Tibial artery (tissue), 4 donors: ENCODE measurements at places on chromosomes 3 and 15.

DNA sequence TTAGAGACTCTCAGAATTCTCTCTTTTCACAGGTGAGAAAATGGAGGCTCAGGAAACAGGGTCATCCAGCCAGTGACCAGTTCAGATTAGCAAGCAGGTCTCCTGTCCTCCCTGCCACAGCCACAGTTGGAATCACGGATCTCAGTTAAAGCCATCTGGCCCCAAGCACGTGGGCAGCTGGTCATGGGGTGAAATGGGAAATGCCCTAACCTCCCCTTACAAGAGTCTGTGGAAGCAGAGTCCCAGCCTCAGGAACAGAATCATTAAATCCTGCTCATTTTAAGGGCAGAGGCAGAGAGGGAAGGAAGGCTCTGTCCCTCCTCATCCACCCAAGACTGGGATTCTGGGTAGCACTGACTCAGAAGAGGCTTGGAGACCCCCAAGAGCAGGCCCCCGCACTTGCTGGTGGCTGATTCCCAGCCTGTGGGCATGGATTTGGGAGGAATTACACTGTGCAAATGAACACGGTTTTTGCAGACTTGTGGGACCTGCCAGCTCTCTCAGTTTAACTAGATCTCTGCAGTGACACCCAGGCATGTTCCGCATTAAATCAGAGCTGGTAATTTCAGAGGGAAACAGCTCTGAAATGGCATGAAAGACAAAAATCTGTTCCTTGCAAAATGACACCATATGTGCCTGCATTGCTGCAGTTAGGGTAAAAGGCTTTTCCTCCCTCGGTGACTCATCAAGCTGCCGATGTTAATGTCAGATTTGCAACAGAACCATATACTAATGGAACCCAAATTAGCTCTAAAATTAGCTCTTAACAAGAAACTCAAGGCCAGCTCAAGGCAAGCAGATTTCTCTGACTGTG lies 89.0 kb downstream of the BDH1 start:
- no peak for DNase-seq

DNA sequence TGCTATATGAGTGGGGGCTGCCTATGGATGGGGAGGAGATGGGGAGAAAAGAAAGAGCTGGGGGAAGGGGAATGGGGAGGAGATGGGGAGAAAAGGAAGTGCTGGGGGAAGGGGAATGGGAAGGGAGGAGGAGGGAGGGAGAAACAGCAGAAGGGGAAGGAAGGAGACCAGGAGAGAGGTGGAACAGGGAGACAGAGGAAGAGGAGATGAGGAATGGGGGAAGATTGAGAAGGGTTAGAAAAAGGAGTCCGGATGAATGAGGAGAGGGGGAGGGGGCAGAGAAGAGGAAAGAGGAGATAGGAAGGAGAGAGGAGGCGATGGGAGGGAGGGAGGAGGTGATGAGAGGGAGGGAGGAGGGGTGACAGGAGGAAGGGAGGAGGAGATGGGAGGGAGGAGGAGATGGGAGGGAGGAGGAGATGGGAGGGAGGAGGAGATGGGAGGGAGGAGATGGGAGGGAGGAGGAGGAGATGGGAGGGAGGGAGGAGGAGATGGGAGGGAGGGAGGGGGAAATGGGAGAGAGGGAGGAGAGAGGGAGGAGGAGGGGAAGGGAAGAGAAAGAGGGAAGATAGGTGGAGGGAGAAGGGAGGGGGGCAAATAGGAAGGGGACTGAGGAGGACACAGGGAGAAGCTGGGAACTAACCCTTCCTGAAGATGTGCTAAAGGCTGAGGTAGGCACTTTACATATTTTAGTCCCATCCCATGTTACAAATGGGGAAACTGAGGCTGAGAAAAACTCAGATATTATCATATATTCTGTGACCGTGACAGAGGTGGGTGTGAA lies 6.6 kb upstream of the BCL2L10 start:
- no peak for DNase-seq

- no peak for DNase-seq
These were observed 36.2 kb downstream of the MASP1 start for GRCh38 chr3:187255314-187255713.

- DNase-seq: no peak
These were observed 78.9 kb downstream of the PCSK6 start for GRCh38 chr15:101410612-101411011.

DNA sequence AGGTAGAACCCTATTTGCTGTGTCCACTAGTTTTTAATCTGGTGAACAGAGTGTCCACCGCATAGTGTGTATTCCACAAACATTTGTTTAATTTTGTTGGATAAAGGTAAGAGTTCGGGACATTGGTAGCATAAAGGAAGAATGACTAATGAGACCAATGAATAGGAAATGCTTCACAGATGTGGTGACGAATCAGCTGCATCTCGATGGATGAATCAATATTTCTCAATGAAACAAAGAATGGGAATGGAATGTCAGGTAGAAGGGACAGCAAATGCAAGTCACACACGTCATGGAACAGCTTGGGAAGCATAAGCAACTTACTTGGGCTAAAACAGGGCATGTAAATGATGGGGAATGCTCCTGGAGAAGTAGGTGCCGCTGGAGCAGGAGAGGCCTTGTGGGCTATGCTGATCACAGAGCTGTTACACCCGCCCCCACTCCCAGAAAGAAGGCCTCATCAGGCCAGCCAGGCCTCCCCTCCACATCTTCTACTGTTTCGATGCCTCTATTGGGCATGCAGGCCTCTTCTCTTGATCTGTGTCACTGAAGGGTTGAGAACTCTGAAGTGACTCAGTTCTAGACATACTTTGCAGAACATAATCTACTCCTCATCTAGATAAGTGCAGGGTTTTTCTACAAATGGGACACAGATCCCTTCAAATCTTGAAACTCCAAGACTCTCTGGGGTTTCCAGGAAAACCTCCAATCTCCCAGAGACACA lies 120.0 kb upstream of the GADL1 start:
- DNase-seq: no peak

- DNase-seq: no peak
These were observed 6.3 kb downstream of the CCNB2 start for GRCh38 chr15:59111251-59111650.

DNA sequence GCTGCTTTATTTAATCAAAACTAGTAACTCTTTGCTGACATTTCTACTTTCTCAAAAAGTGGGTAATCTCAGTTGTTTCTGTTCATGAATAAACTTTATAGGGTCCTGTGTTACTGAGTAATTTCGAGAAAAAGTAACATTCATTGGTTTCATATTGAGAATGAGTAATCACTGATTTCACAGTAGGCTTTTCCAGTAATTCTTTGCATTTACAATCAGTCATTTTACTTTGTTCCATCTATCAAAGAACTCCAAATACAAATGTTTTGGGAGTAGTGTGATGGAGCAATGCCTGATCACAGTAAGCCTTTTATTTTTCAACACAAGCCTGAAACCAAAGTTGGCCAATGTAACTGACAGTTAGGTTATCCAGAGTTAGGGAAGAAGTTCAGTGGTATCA lies 353.6 kb downstream of the ULK4 start:
- DNase-seq: no peak

DNA sequence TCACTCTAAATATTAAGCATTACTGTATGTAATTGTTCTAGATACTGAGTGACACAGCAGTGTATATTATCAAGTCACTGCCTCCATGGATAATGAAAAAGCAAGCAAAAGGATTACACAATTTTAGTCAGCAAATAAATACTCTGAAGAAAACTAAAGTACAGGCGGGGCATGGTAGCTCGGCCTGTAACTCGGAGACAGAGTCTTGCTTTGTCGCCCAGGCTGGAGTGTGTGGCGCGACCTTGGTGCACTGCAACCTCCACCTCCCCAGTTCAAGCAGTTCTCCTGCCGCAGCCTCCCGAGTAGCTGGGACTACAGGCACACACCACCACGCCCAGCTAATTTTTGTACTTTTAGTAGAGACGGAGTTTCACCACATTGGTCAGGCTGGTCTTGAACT lies 32.7 kb downstream of the RBM6 start:
- DNase-seq: no peak

DNA sequence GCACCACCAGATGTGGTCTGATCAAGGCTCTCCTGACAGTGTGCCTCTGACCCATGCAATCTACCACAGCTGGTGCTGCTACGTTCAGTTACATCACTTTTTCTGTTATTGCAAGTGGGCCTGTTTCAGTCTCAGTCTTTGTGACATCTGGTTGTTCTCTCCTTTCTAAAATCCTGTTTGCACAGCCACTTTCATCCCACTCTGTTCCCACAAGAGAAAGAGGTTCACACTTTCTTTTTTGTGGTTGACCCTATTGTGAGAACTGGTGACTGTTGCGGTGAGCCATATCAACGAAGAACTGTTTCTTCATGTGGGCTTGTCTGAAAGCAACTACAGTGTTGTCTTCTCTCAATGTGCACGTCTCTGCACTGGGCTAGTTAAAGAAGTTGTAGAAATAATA lies 342.8 kb upstream of the ARPP21 start:
- no peak for DNase-seq

DNA sequence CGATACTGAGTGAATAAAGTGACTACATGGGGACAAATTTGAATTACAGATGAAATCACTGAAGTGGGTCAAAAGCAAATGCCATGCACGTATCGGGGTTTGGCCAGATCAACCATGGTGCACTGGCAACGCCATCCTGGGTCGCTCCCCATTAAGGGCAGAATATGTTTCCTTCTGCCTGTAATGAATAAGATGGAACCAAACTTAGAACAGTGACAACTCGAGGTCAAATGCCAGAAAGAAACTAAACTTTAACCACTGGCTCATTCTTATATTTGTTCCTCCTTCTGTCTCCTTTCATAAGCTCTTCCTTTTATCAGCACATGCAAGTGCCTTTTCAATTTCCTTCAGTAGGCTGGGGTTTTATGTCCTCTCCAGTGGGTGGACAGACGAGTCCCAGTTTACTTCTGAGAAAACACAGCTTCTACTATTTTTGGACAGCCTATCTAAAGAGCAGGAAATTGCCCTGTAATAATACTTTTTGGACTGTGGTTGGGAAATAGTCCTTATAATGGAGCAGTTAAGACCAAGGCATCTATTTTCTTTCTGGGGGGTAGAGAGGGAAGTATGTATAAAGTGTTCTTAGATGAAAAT lies 61.4 kb downstream of the WHAMM start:
- no peak for DNase-seq

- DNase-seq: no peak
These were observed at the start of gene CCR9 for GRCh38 chr3:45885979-45886705. Gene CCR9 (plus strand): TSS chr3:45886543. CDS start chr3:45894934, 8,391 bp downstream.

- DNase-seq: no peak
These were observed 60.3 kb downstream of the NOX5 start for GRCh38 chr15:69074843-69075224.

DNA sequence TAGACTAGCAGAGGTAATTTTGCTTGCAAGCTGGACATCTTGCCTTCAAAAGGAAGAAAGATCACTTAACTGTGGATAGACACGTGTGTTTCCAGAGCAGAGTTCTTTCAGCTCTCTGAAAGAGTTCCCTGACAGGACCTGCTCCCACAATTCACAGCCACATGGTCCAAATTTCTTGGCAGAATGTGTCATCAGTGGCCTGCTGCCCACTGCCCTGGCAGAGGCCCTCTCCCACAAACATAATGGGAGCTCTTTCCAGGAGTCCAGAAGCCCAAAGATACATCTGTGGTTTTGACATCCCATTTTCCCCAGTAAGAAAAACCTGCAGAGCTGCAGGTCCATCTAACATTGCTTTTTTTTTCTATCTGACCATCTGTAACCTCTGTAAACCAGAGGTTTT lies 48.3 kb downstream of the SERPINI1 start:
- no peak for DNase-seq

DNA sequence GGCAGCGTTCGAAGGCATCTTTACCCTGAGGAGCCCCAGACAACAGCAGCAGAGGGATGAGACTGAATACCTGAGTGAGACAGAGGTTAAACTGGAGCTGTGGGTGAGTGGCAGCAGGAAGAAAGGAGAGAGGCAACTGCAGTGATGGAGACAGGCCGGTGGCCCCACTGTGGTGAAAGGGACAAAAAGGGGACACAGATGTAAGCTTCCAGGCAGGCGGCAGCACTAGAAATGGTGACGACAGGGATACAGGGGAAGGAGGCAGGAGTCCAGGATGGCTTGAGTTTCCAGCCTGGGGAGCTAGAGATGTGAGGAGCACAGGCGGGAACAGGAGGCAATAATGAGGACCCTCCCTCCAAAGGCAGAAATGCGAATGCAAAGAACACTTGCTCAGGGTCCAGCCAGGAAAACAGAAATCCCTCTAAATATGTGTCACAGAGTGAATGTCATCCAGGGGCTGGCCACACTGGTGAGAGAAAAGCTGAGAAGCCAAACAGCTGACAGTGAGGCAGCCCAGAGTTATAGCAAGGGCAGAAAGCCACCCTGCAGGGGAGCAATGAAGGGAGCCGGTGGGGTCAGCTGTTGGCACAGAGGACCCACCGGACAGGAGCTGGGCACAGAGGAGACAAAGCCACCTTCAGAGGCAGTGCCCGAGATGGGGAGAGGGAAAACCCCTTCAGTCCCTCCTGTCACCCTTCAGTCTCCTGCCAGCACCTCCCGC lies 70.1 kb downstream of the TBC1D2B start:
- DNase-seq: no peak

DNA sequence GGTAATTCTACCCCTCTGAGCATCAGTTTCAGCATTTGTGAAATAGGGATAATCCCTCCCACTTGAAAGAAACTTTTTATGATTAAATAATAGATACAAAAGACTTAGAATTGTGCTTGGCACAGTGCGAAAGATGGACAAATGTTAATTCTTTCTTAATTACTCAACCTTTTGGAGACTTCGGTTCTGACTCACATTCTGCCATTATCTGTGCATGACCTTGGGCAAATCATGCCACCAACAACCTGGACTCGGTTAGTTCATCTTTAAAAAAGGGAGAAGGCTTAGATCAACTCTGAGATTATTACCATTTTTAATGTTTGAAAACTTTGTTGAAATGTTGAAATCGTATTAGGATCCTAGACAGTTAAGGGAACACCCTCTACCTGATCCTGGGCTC lies 40.6 kb upstream of the POLR2M start:
- DNase-seq: no peak

GRCh38 chr15:36905908-36906307 lies 194.4 kb downstream of the MEIS2 start:
- DNase-seq: no peak

DNA sequence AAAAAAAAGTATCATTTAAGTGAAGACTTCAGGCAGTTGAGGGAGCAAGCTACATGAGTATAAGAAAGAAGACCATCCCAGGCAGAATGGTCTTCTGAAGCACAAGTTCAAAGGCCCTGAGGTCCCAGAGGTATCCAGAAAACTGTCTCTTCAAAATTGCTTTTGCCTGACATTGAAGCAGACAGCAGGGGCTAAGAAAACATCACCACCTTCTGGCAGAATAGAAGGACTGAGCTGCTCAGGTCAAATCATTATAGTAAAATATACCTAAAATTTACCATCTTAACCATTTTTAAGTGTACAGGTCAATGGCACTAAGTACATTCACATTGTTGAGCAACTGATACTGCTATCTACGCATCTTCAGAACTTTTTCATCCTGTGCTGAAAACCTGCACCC lies 16.4 kb downstream of the GPR160 start:
- no peak for DNase-seq

- DNase-seq: peak; percentile 54
These were observed 378 bp upstream of the FEM1B start for GRCh38 chr15:68277131-68277602.

- DNase-seq: no peak
These were observed 26.9 kb upstream of the LDHAL6B start for GRCh38 chr15:59179717-59180116.
